IPS-NIHi11 (cell line): ENCODE measurements at places on chromosomes 6 and 20.
A peak's percentile ranks its signal among the peaks of the same experiment; 100 is the strongest.

DNA sequence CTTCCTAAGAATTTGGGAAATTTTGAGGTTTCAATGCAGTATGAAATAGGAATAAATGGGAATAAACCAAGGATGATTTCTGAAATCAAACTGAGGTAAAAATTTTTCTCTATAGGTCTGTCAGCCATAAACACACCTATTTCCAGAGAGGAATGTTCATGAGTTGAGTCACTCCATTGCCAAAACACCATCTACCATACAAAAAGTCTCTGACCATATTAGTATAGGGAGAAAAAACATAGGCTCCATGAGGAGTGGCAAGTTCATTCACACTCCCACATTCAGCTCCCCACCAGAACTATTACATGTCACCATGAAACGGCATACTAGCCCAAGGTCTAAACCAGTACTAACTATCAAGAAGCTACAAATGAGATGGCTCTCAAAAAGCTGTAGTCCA is 9.6 kb downstream of the ZNF318 start:
- DNase-seq = no peak

- no peak for DNase-seq
Observed at GRCh38 chr6:162014069-162014811, 713.3 kb downstream of the PRKN start.

- DNase-seq = no peak
Observed at GRCh38 chr6:13579911-13580310, 5.5 kb downstream of the SIRT5 start.

GRCh38 chr20:34983089-34983820 is 27.6 kb downstream of the MYH7B start:
- DNase-seq = no peak

- no peak for DNase-seq
Observed at GRCh38 chr6:146460941-146461340, 82.7 kb upstream of the RAB32 start.

DNA sequence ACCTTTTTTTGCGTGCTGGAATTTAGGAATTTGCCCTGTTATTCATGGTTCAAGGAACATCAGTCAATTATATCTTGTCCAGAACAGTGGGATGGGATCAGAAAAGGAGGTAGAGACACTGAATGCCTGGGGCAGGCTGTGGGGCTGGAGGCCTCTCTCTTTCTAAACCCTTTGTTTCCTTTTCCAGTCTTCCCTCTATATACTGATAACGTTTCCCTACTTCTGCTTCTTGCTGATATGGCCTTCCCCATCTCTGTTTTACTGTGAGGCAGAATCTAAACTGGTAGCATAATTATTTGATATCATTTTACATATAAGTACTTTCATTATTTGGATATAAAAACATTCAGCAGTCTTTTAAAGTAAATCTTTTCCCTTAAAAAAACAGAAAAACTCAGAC is 67.5 kb downstream of the DNAH8 start:
- DNase-seq = no peak

DNA sequence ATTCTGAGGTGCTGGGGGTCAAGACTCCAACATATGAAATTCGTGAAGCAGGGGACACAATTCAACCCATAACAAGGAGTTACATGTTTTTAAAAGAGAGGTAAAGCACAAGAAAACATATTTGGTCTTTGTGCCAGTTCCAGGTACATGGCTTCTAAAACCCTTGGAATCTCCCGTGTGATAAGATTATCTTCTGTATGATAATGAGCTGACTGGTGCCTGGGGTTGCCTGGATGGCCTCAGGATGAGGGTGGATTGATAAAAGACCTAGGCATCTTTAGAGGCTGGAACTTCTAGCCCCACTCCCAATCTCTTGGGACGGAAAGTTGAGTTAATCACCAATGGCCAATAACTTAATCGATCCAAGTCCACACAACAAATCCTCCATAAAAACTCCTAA is 87.0 kb downstream of the FAM217A start:
- no peak for DNase-seq

GRCh38 chr6:169163411-169163901 is 90.2 kb downstream of the THBS2 start:
- no peak for DNase-seq

DNA sequence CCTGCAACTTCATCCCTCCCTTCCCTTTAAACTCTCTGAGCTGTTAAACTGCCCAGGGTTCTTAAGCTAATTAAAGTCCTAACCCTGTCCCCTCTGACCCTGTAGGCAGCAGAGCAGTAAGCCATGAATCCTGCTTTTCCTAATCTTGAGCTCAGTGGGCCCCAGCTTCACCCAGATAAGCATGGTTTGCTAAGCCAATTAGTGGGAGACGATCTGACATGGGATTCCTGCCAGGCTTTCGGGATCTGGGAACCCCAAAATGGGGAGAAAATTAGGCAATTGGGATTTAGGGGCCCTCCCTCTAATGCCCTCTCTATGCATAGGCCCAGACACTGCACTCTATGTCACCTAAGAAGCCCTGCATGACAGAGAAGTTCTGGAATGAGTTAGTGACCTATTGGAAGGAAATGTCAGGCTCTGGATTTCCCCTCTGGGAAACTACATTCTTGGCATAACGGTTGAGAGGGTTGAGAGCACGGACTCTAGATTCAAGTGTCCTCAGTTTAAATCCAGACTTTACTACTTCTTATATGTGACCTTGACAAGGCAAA is 4.6 kb downstream of the XKR7 start:
- no peak for DNase-seq

- DNase-seq = peak; percentile 88
Observed at GRCh38 chr20:45373353-45374100, 4.6 kb downstream of the TP53TG5 start.

DNA sequence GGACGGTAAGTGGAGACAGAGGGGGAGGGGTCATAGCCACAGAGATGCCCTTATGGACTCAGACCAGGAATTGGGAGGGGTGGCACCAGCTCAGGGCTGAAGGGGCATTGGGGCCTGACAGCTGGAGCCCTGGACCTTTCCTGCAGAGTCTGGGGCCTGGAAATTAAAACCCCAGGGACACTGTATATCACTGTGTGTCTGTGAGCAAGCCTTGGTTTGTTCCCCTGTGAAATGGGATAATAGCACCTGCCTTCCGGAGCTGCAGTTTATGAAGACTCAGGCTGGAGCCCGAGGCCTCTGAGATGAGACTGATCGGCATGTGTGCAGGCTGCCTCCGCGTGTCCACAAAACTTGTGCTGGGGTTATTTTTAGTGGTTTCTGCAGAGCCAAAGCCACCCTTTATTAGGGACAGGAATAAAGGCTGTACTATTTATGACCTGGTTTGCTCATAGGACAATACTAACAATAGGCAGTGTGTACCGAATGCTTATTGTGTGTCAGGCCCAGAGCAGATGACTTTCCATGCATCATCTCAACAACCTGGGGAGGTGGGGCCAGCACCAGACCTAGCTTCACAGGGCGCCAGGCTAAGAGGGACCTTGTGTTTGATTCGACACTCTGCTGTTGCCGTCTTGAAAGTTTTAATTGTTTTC is 22.6 kb downstream of the MYH7B start:
- no peak for DNase-seq

- DNase-seq = no peak
Observed at GRCh38 chr20:8033151-8033841, 13.7 kb upstream of the TMX4 start.

DNA sequence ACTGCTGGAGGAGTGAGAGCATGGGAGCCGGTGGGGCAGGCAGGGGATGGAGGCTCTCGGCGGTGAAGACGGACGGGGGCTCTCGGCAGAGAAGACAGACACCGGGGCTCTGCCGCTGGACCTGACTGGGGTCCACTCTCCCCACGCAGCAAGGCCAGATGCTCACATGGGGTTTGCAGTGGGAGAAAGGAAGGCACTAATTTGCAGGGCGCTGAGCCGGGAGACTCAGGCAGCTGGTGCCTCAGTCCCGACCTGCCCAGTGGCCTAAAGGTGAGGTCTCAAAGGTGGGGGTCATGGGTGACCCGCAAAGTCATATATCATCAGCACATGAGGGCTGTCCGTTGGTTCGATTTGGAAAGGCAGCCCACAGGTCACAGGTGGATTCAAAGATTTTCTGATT is 187.3 kb downstream of the ERMARD start:
- DNase-seq = no peak

- DNase-seq = no peak
Observed at GRCh38 chr6:40472353-40472752, 114.8 kb downstream of the LRFN2 start.

DNA sequence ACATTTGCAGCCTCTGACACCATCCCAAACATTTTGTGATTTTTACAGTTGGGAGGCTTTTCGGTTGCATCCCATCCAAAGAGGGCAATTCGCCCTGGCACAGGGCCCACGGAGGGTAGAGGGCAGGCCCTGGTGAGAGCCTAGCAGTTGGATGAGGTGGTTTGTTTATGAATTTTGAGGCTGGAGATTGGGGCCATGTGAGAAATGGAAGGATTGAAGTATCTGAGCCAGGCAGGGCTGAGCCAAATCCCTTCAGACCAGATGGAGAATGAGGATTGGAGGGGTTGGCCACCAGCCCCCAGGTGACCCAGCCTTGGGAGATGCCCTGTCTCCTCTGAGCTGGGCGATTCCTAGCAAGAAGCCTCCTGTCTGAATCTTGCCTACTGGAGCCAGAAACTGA is 52.6 kb upstream of the CCDC167 start:
- DNase-seq = no peak

DNA sequence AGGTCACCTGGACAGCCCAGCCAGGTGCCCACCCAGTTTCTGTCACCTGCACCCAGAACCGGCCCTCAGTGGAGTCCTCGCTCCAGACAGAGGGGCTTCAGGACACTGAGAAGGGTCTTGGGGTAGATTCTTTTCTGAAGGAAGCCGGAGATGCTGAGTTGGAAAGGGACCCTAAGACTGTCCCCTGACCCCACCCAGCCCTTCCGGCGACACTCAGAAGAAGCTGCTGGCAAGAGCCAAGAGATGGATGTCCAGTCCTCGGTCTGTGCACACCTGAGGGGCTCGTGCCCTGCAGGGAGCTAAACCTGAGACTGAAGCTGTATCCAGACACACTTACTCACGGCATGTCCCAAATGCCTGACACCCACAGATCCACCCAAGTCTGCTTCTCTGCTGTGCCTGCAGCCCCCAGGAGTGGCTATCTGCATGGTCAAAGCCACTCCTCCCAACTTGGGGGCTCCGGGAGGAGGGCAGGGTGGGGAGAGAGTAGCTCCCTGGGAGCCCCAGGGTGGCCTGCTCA is 20.2 kb downstream of the NTSR1 start:
- DNase-seq = no peak

DNA sequence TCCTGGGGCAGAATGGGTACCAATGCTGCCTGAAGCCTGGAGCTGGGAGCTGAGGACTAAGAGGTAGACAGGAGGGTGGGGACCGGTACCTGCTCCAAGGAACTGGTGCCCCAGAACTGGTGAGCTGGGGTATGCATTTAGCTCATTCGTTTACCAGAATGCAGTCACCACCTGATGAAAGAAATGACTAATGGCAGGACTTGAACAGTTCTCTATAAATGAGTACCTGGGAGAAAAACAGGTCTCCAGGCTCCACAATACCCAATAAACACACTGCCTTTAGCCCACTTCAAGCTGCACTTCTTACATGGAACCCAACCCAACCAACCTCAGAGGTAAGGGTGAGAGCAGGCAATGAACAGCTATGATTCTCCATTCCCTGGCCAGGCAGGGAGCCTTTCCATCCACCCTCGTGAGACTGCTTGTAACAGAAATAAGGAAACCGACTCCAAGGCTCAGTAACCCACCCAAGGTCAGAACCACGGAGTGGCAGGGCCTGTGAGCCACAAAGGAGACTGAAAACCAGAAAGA is 15.4 kb downstream of the FKBP1A start:
- DNase-seq = no peak

GRCh38 chr20:3711484-3711941 is 887 bp downstream of the SIGLEC1 start:
- DNase-seq = no peak

- DNase-seq = no peak
Observed at GRCh38 chr20:9632991-9633390, 118.6 kb downstream of the LAMP5 start.

- DNase-seq = no peak
Observed at GRCh38 chr6:167962711-167963110, 34.8 kb upstream of the KIF25 start.

DNA sequence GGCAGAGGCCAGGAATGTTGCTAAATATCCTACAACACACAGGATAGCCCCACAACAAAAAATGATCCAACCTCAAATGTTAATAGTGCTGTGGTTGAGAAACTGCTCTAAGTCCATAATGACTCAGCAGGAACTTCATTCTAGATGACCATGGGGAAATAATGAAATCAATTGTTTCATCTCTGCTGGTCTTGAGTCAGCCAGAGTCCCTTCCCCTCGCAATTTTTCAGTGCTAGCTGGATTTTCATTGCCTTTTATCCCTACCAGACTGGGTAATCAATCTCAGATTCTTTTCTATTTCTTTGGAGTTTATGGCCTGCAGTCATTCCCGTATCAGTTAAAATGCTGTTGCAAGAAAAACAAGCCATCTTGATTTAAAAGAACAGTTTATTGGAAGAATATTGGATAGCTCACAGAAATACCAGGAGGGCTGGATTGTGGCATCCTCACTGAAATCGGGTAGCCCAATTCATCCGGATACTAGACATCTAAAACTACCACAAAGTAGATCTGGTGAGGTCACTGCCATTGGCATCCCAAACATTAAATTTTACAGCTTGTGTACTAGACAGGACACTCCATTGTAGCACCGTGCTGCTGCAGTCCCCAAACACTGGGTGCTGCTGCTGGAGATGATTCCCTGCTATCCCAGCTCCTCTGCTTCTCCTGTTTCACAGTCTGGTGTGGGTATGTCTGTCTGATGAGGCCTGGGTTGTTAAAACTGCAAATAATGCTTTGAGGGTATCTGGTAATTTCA is 30.3 kb upstream of the POPDC3 start:
- DNase-seq = no peak

GRCh38 chr20:58494923-58495622 is 20.1 kb downstream of the APCDD1L start:
- no peak for DNase-seq

GRCh38 chr20:37526238-37526838 is 1.3 kb downstream of the BLCAP start:
- peak; percentile 87 for DNase-seq

GRCh38 chr6:147161974-147162495 is 42.2 kb upstream of the STXBP5 start:
- DNase-seq = no peak

GRCh38 chr6:41705311-41705995 is 30.0 kb downstream of the TFEB start:
- DNase-seq = no peak

- peak; percentile 57 for DNase-seq
Observed at GRCh38 chr6:135535989-135536414, 38.5 kb upstream of the AHI1 start.

- no peak for DNase-seq
Observed at GRCh38 chr6:89790403-89790802, 29.2 kb downstream of the MDN1 start.
